ENCODE measurements at places on chromosomes 6 and 20.

DNA sequence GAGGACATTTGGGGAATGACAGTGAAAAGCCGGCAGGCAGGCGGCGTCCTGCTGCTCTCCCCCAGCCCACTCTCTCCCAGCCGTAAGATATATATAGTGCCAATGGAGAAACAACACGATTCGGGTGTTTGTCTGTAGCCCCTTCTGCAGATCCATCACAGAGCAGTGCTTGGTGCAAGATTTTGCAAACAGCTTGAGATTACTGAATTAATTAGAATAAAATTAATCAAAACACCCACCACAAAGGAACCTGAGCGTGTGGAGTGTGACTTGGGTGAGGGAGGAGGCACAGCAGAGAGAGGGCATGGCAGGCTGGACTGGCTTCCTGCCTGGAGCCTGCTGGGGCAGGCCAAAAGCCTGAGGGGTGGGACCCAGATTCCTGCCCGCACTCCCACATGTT lies 28.8 kb upstream of the CCDC167 start:
- DNase-seq = no peak

- peak; percentile 44 for DNase-seq
Observed at GRCh38 chr20:63101781-63102720, 95.3 kb upstream of the BHLHE23 start.

DNA sequence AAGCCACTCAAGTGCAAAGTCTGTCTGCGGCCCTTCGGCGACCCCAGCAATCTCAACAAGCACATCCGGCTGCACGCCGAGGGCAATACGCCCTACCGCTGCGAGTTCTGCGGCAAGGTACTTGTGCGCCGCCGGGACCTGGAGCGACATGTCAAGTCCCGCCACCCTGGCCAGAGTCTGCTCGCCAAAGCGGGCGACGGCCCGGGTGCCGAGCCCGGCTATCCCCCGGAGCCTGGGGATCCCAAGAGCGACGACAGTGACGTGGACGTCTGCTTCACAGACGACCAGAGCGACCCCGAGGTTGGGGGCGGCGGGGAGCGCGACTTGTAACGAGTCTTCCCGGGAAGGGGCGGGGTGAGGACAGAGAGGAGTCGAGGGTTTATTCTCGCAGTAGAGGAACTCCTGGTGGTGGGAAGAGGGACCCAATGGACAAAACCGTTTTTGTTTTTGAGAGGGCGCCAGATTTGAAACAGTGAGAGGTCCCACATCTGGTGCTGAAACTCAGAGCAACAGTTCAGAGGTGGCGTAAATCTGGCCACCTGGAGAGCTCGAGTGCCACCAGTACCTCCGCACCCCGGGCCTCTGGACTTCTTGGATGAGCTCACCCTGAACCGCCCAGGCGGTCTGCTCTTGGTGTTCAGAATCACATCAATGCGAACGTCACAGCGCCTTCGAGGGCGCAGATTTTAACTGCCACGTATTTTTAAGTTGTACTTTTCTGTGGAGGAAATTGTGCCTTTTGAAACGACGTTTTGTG lies 8.0 kb downstream of the PRDM13 start:
- no peak for DNase-seq

DNA sequence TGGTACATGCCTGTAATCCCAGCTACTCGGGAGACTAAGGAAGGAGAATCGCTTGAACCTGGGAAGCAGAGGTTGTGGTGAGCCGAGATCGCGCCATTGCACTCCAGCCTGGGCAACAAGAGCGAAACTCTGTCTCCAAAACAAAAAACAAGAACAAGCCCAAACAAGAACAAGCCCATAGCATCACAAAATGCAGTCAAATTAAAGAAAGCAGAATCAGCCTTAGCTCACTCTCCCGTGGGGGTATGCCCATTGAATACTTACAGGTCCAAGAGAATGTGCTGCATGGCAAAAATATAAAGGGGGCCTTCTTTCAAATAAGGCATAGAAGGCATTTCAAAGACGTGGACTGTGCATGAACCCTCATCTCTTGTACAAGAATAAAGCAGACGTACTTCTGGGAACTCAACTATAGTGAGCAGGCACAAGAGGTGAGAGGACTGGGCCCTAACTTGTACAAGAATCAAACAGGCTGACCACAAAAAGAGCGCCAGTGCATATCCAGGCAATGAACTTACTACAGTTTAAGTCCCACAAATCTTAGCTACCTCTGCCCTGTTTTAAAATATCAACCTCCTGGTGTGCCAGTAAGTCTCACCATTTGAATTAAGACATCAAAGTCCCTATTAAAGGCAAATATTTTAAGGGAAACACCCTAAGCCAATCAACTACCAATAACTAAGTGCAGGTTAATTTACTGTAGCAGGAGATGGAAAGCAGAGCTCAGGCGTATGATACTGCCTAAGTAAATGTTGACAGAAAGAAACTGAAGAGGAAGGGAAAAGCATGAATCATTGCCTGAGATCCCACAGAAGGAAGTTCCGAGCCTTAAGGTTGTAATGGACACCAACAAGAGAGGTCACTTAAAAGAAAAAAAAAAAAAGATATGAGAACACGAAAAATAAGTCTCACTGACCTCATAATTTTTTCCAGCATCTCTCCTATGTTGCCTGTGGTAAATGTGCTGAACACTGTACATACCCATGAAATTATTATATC lies 37.4 kb downstream of the TOMM6 start:
- no peak for DNase-seq

- peak; percentile 74 for DNase-seq
Observed at GRCh38 chr6:140566781-140567277, 1192.4 kb upstream of the CITED2 start.

- DNase-seq = no peak
Observed at GRCh38 chr6:28588666-28589065, 63.0 kb downstream of the GPX5 start.

- no peak for DNase-seq
Observed at GRCh38 chr6:136501514-136501913, 48.7 kb downstream of the MAP7 start.

DNA sequence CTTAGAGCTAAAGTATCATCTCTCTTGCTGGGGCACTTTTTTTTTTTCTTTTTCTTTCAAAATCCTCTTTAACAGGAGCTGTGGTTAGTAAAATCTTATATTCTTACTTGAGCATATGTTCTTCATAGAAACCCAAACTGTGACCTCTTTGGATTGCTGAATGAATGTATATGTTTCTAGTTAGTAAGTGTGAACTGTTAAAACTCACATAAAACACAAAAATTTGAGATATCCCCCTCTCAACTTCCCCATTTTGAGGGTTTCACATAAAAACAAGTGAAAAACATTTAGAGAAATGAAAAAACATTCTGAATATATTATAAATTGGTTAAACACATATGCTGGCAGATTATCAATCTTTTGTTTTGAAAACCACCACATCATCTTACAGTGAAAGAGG lies 78.1 kb downstream of the INSM1 start:
- DNase-seq = no peak

DNA sequence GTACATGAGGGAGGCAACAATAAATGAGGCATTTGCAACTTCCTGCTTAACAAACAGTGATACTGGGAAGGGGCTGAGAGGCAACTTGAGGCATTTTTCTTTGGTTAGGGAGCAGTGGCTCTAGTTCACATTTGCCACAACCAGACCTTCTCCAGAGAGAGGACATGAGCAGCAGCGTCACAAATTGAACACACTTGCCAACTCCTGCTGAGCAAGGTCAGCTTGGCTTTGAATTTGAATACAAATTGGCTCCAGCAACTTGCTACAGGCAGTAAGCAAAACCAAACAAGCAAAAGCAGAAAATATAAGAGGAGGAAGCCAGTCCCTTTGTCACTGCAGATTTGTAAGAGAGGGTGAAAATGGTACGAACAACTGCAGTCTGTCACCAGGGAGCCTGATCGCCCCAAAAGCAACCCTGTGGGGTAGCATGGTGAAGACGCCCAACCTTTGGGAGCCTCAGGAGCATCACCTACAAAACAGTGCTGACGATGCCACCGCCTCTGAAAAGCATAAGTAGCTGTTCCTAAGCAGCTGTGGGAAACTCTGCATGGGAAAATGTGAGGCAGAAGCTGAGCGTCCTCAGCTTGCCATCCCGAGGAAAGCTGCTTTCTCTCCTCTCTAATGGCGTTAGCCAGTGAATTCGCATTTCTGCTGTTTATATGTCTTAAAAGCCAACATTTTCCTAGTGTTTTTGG lies 378.7 kb downstream of the RNGTT start:
- DNase-seq = no peak

DNA sequence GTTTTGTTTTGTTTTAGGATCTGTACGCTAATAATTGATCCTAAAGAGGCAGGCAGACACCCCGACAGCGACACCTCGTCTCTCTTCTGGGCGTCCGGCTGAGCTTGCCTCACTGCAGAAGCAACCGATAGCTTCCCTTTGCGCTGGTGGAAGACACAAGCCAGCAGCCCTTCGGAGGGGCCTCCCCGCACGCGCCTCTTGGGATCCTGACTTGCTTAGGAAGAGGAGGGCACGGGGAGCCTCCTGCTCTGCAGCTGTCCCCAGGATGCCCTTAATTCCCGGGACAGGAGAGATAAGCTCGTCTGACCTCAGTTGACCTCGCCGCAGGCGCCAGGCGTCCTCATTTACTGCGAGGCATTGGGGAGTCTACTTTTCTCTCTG lies 94.0 kb downstream of the CD83 start:
- DNase-seq = peak; percentile 59

DNA sequence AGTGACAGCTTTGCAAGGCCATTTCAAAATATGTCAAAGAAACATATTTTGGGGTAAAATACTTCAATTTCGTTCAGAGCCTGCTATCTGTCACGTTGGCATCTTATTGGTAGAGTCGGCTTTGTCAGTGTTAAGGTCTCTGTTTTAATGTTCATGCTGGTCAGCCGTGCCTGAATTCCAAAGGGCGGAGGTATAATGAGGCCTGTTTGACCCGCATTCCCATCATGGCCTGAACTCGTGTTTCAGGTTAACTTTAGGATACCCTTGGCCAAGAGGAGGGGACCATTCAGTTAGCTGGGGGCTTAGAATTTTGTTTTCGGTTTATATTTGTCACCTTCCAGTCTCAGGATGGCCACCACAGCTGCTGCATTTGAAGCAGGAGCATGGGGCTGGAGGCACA lies 236.4 kb downstream of the NFATC2 start:
- no peak for DNase-seq

- DNase-seq = peak; percentile 32
Observed at GRCh38 chr6:98833307-98834059, 891 bp upstream of the POU3F2 start.

- DNase-seq = no peak
Observed at GRCh38 chr6:25928562-25929324, 1.7 kb downstream of the SLC17A2 start.

- DNase-seq = peak; percentile 34
Observed at GRCh38 chr20:61500791-61501321, 248.8 kb downstream of the CDH4 start.

DNA sequence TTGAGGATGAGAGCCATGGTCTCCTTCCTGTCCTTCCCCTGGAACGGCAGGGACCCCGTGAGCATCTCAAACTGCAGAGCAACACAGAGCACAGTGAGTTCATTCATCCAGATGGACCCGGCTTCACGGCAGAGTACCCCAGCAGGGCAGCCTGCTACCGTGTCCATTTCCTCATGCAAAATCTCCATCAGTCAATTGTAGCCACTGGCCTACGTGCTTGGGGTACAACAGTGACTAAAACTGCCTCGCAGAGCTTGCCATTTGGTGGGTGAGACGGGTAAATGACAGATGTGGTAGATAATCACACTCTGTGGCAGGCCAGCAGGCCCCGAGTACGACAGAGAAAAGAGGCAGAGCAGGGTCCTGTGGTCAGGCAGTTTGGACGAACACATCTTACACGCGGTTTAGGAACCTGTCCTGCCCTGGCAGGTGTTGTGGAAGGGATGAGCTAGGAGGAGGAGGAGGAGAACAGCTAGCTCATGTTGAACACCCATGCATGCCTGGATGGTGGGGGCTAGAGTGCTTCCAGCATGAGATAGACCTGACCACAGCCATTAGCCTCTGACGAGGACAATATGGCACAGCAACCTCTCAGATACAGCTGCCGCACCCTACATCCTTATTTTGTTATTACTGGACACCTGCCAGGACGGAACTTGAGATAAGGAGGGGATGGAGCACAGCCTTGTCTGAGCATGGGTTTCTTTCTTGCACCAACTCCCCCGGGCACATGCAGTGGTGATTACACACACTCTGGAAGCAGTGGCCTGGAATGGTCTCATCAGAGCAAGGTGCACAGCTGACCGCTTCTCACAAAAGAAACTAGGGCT lies 95.6 kb downstream of the RAMACL start:
- peak; percentile 86 for DNase-seq

- no peak for DNase-seq
Observed at GRCh38 chr6:8551993-8552392, 116.6 kb upstream of the SLC35B3 start.

- no peak for DNase-seq
Observed at GRCh38 chr6:39367700-39368099, 45.2 kb upstream of the KCNK16 start.

DNA sequence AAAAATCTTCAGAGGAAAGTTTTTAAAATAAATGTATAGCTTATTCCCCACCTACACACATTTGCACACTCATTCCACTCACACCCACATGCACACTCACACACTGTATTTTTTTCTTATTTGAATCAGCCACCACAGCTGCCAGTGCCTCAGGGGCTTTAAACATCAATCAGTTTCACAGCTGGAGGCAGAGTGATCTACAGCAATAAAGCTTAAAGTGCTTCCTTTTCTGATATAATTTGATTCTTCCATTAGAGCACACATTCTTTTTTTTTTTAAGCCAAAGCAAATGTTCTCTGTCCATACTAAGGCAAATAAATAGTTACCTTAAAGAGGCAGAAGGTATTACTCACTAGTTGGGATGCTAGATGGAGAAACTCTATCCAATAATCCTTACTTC lies 498.8 kb upstream of the POU3F2 start:
- DNase-seq = no peak

DNA sequence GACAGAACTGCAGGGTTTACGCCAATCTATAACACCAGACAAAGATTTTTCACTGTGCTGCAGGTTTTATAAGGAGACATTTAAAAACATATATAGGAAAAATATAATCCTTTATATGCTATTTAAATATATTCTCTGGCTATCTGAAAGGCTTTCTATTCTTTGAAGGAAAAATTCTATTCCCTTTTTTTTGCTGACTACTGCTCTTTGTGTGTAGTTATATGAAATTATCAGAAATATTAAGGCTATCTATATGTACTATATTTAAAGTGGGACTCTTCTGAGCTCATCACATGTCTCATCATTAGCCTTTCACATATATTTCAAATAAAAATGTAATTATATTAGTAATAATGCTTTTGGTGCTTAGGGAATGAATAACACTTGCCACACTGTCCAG lies 930.7 kb downstream of the EYS start:
- no peak for DNase-seq

DNA sequence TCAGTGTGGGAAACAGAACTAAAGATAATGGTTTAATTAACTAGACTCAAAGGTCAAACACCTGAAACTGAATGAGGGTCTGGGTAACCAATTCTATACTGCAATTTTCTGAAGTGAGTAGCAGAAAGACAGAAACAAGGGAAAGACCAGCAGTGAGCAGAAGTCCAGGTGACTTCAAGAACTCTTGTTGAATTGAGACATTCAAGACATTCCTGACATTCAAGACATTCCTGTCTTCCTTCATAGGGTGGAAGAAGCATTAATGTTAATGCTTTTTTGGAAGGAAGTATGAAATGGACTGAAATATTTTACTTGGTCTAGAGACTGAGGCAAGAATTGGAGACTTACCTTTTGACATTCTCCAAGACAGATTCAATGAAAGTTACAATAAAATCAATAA lies 529.9 kb upstream of the MMS22L start:
- no peak for DNase-seq

- DNase-seq = peak; percentile 74
Observed at GRCh38 chr6:130322673-130323268, 43.0 kb upstream of the TMEM200A start.

- DNase-seq = peak; percentile 75
Observed at GRCh38 chr6:28880894-28881780, 42.6 kb downstream of the TRIM27 start.

GRCh38 chr6:168438783-168439520 lies 2.0 kb upstream of the SMOC2 start:
- no peak for DNase-seq

All from RPMI7951 (cell line).